Thoracic aorta (tissue), 2 donors: ENCODE measurements at places on chromosomes 5 and 9.

GRCh38 chr9:26723486-26723885 is 169.1 kb downstream of the CAAP1 start:
- DNase-seq = no peak

- DNase-seq = no peak
Observed at GRCh38 chr9:74645007-74645639, 148.0 kb downstream of the RORB start.

DNA sequence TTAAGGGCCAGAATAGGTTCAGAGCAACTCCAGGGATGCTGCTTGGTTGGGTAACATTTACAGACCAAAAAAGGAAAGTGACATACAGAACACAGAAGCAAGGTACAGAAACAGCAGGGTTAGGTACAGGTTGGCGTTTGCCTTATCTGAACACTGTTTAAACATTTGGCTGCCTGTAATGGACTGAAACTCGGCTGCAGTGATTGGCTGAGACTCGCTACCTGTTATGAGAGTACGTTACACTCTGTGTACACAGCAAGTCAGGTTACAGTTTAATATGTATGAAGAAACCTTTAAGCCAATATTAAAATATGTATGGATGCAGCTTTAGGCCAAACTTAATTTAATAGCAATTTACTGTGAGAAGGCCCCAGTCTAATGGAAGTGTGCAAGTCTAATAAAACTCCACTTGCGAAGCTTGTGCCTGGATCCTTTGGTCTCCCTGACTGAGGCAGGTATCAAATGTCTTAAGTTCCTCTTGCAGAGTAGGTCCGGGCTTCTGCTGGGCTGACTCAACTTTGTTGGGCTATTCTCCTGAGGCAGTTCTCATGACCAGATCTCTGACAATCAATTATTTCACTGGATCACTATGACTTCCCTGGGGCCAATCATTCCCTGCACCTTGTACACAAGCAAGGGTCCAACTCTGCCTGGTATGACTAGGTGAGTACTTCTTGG is 204.9 kb downstream of the ZNF462 start:
- no peak for DNase-seq

DNA sequence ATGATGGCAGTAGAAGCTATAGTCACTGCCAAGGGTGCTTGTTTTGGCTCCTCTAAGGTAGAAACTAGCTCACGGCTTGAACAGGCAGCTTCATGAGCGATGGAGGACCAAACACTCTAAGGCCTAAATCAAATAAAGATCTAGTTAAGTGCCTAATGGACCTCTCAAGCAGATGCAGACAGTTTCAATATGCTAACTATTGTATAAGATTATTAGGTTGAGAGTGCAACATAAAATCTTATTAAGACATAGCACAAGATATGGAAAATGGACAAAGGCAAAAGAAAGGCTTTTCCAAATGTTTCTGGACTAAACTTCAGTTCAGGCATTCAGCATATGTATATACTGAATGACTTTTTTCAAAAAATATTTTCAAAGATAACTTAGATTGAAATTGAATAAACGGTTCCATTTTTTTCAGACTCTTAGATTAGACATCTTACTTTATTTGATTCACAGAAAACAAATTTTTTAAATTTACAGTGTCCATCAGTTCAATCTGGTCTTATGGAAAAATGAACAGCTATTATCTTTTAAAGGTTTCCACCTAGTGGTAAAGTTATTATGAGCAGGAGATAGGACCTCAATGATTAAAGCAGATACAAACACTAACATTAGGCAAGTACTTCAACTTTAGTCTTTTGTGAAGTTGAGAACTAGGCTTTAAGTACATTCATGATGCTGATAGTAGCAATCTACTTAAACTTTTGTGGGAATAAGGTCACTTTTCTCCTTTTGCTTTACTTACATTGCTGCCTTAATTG is 1167.7 kb downstream of the MAT2B start:
- DNase-seq = no peak

- no peak for DNase-seq
Observed at GRCh38 chr5:38718771-38719391, 126.9 kb upstream of the OSMR start.

GRCh38 chr9:72772661-72773060 is 180.2 kb downstream of the ALDH1A1 start:
- DNase-seq = no peak
